ENCODE measurements at places on chromosomes 5 and 9.

GRCh38 chr9:113594484-113595299, 131.2 kb downstream of the RGS3 start:
- no peak for DNase-seq

- peak; percentile 76 for DNase-seq
Measured at GRCh38 chr5:100595152-100595811, 60.1 kb downstream of the FAM174A start.

DNA sequence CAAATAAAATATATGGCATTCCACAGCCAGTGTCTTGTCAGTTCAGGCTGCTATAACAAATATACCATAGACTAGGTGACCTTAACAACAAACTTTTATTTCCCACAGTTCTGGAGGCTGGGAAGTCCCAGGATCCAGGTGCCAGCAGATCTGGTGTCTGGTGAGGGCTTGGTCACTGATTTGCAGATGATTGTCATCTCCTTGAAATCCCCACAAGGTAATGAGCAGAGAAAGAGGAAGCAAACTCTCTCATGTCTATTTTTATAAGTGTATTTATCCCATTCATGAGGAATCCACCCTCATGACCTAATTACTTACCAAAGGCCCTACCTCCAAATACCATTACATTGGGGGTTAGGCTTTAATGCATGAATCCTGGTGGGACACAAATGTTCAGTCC, 663.2 kb downstream of the TLR4 start:
- no peak for DNase-seq

DNA sequence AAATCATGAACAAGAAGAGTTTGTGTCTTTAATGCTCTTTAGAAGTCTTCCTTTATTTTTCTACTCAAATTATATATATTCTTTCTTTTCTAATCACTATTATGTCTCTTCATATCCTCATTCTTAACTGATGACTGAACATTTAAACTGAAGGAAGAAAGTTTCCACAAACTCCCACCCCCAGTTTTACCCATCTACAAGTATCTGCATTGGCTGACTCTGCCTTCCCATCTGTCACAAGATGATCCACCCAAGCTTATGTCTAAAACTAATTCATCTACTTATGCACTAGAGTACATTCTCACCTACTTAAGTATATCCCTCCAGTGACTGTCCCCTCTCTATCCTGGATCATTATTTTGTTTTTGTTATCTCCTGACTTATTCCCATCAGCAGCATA, 344.5 kb downstream of the PRR16 start:
- DNase-seq, result no peak

DNA sequence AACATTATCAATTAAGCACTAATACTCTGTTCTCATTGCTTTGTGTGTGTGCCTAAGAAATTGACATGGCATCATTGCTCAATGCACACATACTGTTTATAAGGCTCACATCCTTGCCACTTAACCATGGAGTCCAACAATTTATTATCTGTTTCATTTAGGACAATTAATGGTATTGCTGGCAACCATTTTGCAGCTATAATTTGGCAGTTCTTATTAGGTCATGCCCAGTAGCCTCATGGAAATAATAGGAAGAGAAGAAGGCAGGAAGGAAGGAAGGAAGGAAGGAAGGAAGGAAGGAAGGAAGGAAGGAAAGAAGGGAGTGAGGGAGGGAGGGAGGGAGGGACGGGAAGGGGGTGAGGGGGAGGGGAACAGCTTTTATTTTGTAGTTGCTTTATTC, 285.5 kb upstream of the SLC24A2 start:
- no peak for DNase-seq

DNA sequence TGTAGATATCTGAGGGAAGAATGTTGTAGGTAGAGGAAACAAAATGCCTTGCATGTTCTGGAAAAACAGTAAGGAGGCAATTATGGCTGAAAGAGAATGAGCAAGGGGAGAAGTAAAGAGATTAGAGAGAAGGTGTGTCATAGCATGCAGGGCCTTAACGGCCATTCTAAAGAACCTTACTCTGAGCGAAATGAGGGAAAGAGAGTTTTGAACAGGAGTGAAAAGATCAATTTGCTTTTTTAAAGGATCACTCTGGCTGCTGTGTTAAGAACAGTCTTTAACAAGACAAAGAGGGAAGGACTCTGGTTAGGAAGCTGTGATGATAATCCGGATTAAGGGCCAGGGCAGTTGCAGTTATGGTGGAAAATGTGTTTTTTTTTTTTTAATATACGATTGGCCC, 22.6 kb downstream of the PTBP3 start:
- no peak for DNase-seq

DNA sequence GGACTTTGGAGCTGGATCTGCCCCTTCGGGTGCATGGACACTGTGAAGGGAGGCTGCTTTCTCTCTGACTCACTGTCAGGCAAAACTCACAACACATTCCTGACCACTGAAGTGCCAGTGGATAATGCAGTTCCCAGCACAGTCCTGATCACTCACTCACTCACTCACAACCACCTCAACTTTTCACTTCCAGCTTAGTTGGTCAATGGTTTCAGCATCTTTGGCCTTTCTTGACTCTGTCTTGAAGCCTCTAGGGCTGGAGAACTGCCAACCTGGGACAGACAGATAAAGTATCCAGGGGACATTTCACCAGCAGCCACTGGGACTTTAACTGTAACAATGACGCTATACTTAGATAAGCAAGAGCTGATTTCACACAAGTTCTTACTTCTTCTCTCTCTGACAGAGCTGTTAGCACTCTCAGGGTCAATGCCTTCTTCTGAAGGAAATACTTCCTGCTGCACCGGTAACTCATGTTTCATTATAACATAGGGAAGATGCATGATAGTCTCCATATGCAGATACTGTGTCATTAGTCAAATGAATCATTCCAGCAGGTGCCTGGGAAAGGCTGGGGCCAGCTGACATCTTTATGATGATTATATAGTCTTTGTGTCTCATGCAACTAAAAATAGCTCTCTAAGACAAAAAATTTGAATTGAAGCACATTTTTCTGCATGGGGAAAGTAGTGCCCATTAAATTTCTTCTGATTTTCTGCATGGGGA, 499.0 kb downstream of the SEMA5A start:
- DNase-seq, result peak; percentile 70

GRCh38 chr5:33379757-33380156, 61.0 kb upstream of the TARS1 start:
- no peak for DNase-seq

GRCh38 chr5:82855893-82856550, 221.2 kb downstream of the TMEM167A start:
- DNase-seq, result no peak

DNA sequence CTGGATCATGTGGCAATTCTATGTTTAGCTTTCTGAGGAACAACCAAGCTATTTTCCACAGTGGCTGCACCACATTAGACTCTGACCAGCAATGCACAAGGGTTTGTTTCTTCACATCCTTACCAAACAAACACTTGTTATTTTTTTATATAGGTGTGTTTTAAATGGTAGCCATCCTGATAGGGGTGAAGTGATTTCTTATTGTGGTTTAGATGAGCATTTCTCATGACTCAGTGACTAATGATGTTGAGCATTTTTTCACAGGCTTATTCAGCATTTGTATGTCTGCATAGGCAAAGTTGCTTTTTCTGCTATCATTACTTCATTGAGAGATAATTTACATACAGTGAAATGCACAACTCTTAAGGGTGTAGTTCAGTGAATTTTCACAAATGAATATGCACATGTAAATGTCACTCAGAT, 36.0 kb downstream of the ANKRD33B start:
- peak; percentile 93 for DNase-seq

DNA sequence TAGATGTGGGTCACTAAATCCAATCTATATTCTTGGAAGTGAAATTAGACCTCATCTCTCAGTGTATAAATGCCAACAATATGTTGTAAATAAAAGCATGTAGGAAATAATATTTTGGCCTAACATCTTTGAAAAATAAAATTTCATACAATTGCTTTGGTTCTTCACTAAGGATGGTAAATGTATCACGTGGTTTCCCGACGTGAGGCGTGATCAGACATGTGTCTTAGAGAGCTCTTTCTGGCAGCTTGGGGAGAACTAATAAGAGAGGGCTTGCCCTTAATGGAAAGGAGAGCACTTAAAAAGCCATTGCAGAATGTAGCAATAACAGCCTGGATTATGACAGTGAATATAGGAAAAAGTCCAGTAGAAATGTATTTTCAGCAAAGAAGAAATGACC, 602.6 kb downstream of the CDH12 start:
- DNase-seq, result no peak

GRCh38 chr5:81426359-81427030, 32.6 kb upstream of the ACOT12 start:
- DNase-seq, result no peak

GRCh38 chr5:123094919-123095797, 6.1 kb downstream of the PRDM6 start:
- DNase-seq, result no peak

GRCh38 chr5:146745931-146746577, 132.5 kb downstream of the PPP2R2B start:
- DNase-seq, result no peak

GRCh38 chr5:157400741-157401495, 59.1 kb upstream of the NIPAL4 start:
- DNase-seq, result no peak

DNA sequence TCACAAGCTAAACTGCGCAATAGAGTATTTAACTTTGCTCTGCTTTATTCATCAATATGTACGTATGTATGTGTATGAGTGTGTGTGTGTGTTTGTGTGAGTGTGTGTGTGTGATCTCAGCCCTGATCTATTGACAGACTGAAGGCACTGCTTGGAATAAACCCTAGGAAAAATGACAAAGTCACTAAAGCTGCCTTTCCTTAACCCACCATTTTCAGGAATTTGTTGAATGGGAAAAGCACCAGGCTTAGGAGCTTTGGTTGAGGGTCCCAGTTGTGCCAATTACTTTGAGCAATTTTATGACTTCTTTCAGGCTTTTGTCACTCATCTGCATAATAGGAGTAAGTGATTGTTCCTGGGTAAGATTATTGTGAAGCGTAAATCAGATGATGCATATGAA, 108.6 kb upstream of the TLR4 start:
- no peak for DNase-seq

DNA sequence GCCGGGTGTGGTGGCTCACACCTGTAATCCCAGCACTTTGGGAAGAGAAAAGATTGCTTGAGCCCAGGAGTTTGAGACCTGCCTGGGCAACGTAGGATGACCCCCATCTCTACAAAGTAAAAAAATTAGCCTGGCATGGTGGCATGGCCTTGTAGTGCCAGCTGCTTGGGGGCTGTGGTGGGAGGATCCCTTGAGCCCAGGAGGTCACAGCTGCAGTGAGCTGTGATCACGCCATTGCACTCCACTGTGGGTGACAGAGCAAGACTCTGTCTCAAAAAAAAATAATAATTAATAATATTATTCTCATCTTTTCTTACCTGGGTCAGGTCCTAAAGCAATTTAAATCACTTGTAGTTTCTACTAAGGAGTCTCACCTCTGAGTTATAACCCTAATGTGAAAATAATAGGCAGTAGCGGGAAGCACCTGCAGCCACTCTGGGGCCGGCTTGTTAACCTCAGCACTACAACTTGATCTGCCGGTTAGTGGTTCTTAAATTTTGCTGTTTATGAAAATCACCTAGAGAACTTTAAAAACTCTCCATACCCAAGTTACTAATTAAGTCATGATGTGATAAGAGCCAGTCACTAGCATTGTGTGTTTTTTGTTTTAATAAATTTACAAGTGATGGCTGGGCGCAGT, 29.4 kb upstream of the PCAT7 start:
- no peak for DNase-seq

GRCh38 chr9:109886041-109886440, 106.0 kb downstream of the PALM2AKAP2 start:
- DNase-seq, result no peak

DNA sequence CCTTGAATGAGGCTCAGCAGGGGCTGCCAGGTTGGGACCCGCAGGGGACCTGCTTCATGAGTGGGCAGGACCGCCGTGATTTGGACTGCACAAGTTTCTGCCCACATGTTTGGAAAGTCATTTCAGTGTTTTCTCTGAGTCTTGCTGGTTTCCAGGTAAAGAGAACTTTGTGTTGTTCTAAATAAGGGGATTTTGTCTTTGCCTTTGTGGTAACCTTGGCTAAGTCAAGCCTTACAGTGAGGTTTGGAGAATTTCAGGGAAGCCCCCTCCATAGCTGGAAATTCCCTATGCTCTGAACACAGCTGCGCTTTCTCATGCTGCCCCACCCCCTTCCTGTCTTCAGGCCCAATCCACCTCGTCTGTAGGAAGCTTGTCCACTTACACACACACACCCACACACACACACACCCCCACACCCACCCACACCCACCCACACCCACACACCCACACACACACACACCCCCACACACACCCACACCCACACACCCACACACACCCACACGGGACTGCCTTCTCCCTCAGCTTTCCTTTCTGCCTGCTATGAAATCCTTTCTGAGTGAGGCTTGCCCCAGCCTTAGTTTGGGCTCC, 270.1 kb downstream of the HSPA4 start:
- DNase-seq, result no peak

GRCh38 chr5:142823126-142823525, 52.9 kb downstream of the ARHGAP26 start:
- DNase-seq, result no peak

GRCh38 chr5:32332361-32332760, 19.6 kb upstream of the MTMR12 start:
- DNase-seq, result no peak

GRCh38 chr9:135611142-135611874, 28.0 kb downstream of the GLT6D1 start:
- DNase-seq, result no peak

DNA sequence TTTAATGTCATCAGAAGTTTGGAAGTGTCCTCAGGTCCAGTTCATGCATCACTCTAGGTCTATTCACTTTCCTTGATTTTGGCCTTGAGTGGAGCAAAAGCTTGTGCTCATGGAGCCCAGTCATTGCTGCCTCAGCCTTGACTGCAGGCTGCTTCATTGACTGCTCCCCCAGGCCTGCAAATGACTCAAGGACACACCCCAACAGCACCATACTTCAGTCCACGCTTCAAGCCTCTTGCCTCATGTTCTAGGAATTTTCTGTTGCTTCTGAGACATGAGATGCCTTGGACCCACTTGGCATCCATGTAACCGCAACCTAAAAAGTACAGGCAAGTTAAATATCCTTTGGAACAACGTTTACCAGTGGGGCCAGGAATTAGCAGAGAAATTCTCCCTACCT, 193.7 kb downstream of the PIK3R1 start:
- DNase-seq, result peak; percentile 87

DNA sequence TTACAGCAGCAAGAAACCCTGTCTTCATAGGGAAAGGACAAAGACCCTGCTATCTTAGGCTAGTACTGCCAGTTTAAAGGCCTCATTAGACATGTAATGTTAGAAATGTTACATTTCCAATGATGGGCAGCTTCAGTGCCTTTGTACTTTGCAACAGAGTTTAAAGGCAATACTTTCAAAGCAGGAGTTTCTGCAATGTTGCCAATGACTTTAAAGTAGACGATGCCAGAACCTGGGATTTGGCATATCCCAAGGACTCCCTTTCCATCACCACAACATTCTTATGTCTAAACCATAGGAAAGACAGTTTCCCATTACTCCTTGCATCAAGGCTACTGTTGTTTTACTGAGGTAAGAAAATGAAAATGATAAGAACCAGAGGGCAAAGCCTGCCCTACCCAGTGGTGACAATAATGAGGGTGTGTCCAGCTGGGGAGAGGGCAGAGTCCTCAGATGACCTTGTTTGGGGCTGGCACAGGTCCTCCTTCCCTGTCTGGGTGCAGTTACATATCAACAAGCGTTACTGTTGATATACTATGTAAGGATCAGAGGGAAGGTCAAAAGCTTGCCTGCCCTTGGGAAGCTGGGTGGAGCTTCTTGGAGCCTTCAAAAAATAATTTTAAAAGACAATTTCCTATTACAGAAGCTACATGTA, 27.5 kb upstream of the MLANA start:
- DNase-seq, result no peak

Data from bronchial epithelial cell (primary cell).